ENCODE measurements at places on chromosomes 5 and 9. TPM values are rescaled to one million over a fixed set of nuclear protein-coding genes. Genes with fewer than 3 reads are reported as not detected.

DNA sequence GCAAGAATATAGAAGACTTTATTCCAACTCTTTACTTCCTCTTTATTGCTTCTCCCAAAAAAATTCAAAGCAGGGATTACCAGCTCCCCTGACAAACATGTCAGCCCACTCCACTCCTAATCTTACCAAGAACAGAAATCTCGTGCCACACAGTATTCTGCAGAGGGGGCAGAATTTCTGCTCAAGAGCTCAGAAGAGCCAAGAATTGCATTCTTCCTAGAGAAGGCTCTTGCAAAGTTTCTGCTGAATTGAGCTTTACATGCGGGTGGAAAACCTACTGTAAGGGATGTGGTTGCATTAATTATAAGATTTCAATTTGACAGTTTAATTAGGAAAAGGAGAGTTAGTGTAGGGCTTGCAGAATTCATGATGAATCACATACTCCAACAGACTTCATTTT, 428.5 kb downstream of the CETN3 start:
- DNase-seq, result no peak
- no peak overlapping the region for H3K27ac ChIP-seq
- H3K4me1 ChIP-seq, result no peaks in the 10 kb centered on the region
- H3K4me3 ChIP-seq, result no peak overlapping the region
- H3K27me3 ChIP-seq, result no peaks in the 10 kb centered on the region
- no peaks in the 10 kb centered on the region for H3K36me3 ChIP-seq

DNA sequence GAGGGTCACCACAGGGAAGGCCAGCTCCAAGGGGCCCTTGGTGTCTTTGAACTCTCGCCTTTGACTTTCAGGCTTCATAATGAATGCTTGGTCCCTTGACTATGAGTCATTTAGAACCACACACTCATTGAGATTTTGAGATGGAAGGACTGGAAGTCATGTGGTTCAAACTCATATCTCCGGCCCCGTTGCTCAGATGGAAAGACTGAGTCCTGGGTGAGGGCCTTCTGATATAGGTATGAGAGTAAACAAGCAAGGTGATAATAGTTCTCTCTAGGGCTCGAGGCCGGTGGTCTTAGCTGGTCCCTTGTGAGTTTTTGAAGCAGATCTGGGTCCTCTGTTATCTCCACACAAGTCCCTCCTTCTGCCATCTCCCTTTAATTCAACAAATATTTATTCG, 210.6 kb downstream of the PAX5 start:
- no peak for DNase-seq
- no peak overlapping the region for H3K4me3 ChIP-seq
- H3K27me3 ChIP-seq, result peaks cover 17% of the 10 kb centered on the region
- no peak overlapping the region for H3K27ac ChIP-seq

GRCh38 chr5:39040875-39041274, 33.3 kb downstream of the RICTOR start:
- peak; percentile 23 for DNase-seq
- no peaks in the 10 kb centered on the region for H3K36me3 ChIP-seq
- peaks cover 12% of the 10 kb centered on the region for H3K4me1 ChIP-seq
- no peak overlapping the region for H3K27ac ChIP-seq

- DNase-seq, result no peak
- H3K27me3 ChIP-seq, result no peaks in the 10 kb centered on the region
Observed at GRCh38 chr5:98205691-98206461, 567.6 kb upstream of the RGMB start.

- no peak overlapping the region for H3K4me3 ChIP-seq
- H3K27me3 ChIP-seq, result no peaks in the 10 kb centered on the region
- peaks cover 67% of the 10 kb centered on the region for H3K4me1 ChIP-seq
Observed at GRCh38 chr5:72465066-72465465, 42.1 kb downstream of the ZNF366 start.

Gene GLT6D1
- not detected for polyA plus RNA-seq

DNA sequence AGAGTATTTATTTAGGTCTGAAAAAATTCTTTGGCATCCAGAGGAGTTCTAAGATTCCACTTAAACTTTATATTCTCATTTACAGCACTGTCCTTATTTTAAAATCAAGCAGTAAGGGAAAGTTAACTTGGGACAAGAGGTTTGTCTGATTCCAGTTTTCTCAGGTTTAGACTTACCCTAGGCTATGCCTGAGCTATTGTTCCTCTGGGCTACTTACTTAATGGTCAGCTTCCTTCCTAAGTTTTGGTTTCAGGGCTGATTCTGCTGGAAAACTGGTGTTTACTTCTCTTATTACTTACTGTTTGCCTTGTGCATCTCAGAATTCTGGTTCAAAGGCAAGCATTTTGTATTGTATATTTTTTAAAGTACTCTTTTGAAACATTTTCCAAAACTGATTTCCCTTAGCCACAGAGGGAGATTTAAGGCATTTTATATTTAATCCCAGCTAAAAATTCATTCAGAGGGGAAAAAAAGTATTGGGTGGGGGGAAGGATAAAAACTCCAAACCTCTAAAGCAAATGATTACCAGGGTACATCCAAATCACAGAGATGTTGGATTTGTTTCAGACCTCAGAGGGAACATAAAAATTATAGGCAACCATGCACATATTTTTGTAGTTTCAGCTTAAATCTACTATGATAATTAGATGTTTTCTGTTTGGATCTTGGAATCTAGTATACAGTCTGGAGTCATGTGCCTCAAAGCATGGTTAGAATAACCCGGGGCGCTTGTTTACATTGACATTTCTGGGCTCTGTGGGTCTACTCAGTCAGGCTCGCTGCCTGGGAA, 290.0 kb downstream of the ARHGAP26 start:
- no peak overlapping the region for H3K27ac ChIP-seq
- H3K4me1 ChIP-seq, result peaks cover 75% of the 10 kb centered on the region
- no peak for DNase-seq
- H3K36me3 ChIP-seq, result no peaks in the 10 kb centered on the region
- H3K4me3 ChIP-seq, result no peak overlapping the region

- H3K36me3 ChIP-seq, result no peaks in the 10 kb centered on the region
- H3K4me3 ChIP-seq, result peak overlapping the region; percentile 50
- no peaks in the 10 kb centered on the region for H3K4me1 ChIP-seq
- no peak overlapping the region for H3K27ac ChIP-seq
Observed at GRCh38 chr5:44388321-44389089, 715 bp downstream of the FGF10 start.

- no peak overlapping the region for H3K4me3 ChIP-seq
- DNase-seq, result no peak
- no peaks in the 10 kb centered on the region for H3K27me3 ChIP-seq
- peak overlapping the region; percentile 78 for H3K27ac ChIP-seq
Observed at GRCh38 chr9:643966-644365, 197.5 kb upstream of the DMRT1 start.

- no peaks in the 10 kb centered on the region for H3K4me1 ChIP-seq
- H3K4me3 ChIP-seq, result no peak overlapping the region
- no peak overlapping the region for H3K27ac ChIP-seq
- no peak for DNase-seq
- H3K27me3 ChIP-seq, result no peaks in the 10 kb centered on the region
Observed at GRCh38 chr5:124995421-124995820, 249.0 kb upstream of the ZNF608 start.

- peak overlapping the region; percentile 75 for H3K27ac ChIP-seq
- peak; percentile 35 for DNase-seq
- H3K36me3 ChIP-seq, result no peaks in the 10 kb centered on the region
- no peaks in the 10 kb centered on the region for H3K27me3 ChIP-seq
Observed at GRCh38 chr5:142600611-142601358, 85.1 kb downstream of the FGF1 start.

DNA sequence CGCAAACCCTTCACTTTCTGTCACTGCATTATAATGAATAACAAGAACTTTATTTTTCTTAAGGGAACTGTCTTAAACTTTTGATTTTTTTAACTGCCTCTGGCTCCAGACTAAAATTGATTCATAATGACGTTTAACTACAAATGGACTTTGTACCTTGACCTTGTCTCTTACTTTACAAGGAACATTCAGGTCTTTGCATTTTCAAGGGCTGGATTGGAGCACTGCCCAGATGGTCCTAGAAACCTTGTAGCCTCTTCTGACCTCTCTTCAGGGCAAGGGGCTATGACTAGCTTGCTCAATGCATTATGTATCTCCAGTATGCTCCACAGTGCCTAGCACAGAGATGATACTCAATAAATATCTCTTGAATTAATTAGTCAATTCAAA, 612.6 kb upstream of the CLINT1 start:
- H3K27ac ChIP-seq, result no peak overlapping the region
- H3K27me3 ChIP-seq, result no peaks in the 10 kb centered on the region
- DNase-seq, result no peak
- H3K36me3 ChIP-seq, result no peaks in the 10 kb centered on the region
- H3K4me3 ChIP-seq, result no peak overlapping the region
- no peaks in the 10 kb centered on the region for H3K4me1 ChIP-seq

Gene GGTA1
- polyA plus RNA-seq, result 3.0 TPM

- H3K4me1 ChIP-seq, result no peaks in the 10 kb centered on the region
- no peak overlapping the region for H3K4me3 ChIP-seq
- no peaks in the 10 kb centered on the region for H3K36me3 ChIP-seq
- no peak for DNase-seq
Observed at GRCh38 chr5:169701910-169702451, 64.9 kb downstream of the DOCK2 start.

Gene CDH6
- 1.8 TPM for polyA plus RNA-seq

Gene FCN2
- polyA plus RNA-seq, result 0.19 TPM

DNA sequence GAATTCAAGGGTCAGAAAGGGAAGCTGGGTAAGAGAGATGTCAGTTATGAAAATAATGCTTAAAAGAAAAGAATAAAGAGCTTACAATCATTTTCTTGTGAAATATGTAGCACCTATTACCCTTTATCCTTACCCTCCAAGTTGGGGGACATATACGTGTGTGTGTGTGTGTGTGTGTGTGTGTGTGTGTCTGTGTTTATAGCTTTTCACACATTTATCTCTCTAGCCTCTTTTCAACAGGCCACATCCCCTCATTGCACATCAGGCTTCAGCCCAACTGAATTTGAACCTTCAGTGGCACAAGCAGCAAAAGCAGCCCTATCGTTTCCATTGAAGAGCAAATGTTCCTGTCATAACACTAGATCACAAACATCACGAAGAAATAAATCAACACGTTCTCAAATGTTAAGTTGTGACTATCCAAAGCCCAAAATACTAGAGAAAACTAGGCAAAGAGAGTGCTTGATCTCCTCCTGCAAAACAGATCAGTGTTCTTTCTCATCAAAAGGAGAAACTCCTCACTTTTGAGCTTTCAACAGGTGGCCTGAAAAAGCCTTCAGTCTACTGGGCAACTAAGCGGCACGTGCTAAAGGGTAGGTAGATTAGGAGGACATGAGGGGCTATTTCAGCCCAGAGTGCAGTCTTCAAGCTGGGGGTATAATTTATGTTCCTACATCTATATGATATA, 416.4 kb downstream of the EFNA5 start:
- H3K36me3 ChIP-seq, result no peaks in the 10 kb centered on the region
- no peaks in the 10 kb centered on the region for H3K4me1 ChIP-seq
- no peak for DNase-seq
- H3K27ac ChIP-seq, result no peak overlapping the region
- no peak overlapping the region for H3K4me3 ChIP-seq
- H3K27me3 ChIP-seq, result no peaks in the 10 kb centered on the region

DNA sequence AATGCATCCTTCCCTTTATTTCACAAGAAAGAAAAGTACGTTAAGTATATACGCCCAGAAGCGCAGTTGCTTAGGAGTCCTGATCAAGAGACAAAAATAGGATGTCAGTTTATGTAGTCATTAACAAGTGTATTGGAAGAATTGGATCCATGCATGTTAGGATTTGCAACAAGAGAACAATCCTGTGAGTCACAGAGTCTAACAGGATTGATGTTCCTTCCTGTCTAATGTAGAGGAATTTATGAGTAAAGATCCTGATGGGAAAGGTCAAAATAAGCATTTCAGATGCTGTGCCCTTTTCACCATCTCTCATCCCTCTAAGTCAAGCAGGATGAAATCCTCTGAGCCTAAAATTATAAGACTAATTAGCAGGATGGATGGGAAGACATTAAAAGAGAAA, 406.0 kb upstream of the GRIA1 start:
- no peak for DNase-seq
- no peak overlapping the region for H3K27ac ChIP-seq
- no peaks in the 10 kb centered on the region for H3K4me1 ChIP-seq
- no peaks in the 10 kb centered on the region for H3K27me3 ChIP-seq

Gene FAM78A
- 7.0 TPM for polyA plus RNA-seq

DNA sequence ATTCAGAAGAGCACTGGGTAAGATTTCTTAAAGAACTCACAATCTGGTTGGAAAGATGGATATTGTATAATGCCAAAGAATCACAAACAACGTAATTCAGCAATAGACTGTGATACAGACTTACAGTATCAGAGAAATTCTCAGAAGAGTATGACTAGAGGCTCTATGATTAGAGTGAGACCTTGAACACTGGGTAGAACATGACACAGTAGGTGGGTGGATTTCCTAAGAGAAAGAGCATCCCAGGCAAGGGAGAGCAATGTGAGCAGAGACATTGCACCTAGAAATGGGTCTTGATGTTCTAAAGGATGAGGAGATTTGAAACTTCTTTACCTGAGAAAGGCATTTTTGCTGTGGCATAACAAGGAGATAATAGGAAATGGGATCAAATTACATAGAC, 27.3 kb upstream of the CAST start:
- no peak overlapping the region for H3K27ac ChIP-seq
- no peak overlapping the region for H3K4me3 ChIP-seq
- peaks cover 4% of the 10 kb centered on the region for H3K4me1 ChIP-seq
- H3K27me3 ChIP-seq, result no peaks in the 10 kb centered on the region

GRCh38 chr5:82285206-82285605, 7.1 kb upstream of the RPS23 start:
- H3K27ac ChIP-seq, result no peak overlapping the region
- no peaks in the 10 kb centered on the region for H3K36me3 ChIP-seq
- DNase-seq, result no peak
- H3K4me3 ChIP-seq, result no peak overlapping the region
- H3K4me1 ChIP-seq, result peaks cover 3% of the 10 kb centered on the region

DNA sequence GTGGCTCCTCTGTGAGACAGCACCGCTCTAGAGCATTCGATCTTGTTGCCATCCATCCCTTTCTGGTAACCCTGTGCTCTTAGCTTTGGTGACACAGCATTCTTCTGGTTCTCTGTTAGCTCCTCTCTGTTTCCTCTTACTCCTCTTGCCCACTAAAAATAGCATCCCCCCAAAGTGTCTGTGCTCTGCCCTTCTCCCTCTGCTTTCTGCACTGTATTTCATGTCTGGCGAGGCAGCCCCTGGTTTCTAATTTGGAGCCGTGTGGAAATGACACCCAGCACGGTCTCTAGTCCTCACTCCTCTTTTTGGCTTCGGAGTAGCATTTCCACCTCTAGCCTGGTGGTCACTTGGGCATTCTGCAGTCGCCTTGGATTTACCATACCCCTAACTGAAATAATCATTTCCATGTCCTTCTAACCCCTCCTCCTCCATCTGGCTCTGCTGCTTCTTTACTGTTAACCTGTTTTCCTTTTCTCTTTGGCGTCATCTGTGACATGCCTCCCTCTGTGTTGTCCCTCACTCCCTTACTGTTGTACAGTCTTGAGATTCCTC, 23.8 kb downstream of the NPR3 start:
- DNase-seq, result no peak
- H3K27me3 ChIP-seq, result no peaks in the 10 kb centered on the region
- H3K4me3 ChIP-seq, result no peak overlapping the region
- H3K27ac ChIP-seq, result no peak overlapping the region
- no peaks in the 10 kb centered on the region for H3K4me1 ChIP-seq
